ENCODE measurements at places on chromosomes 5 and 9. TPM values are rescaled to one million over a fixed set of nuclear protein-coding genes. Genes with fewer than 3 reads are reported as not detected.

DNA sequence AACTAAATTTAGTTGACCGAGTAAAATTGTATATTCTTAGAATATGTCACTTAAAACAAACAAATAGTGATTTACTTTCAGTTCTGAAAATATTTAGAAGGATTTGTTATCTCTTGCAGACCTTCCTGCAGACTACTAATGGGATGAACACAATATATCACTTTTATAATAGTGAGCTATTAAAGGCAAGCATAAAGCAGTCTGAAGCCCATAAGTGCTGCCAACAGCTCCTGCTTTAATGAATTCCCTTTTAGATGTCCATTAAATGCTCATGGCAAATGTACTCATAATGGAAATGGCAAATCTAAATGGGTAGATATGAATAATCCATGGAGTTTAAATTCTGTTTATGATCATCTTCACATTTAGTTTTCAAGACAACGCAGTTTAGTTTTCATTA is 170.2 kb downstream of the RANBP17 start:
- no peak for DNase-seq

GRCh38 chr5:39228596-39228995 is 9.2 kb upstream of the FYB1 start:
- DNase-seq = no peak

- no peak for DNase-seq
These were observed 370.0 kb downstream of the ZSWIM6 start for GRCh38 chr5:61701877-61702602.

GRCh38 chr9:123036893-123037545 is 3.6 kb downstream of the GPR21 start:
- DNase-seq = no peak

DNA sequence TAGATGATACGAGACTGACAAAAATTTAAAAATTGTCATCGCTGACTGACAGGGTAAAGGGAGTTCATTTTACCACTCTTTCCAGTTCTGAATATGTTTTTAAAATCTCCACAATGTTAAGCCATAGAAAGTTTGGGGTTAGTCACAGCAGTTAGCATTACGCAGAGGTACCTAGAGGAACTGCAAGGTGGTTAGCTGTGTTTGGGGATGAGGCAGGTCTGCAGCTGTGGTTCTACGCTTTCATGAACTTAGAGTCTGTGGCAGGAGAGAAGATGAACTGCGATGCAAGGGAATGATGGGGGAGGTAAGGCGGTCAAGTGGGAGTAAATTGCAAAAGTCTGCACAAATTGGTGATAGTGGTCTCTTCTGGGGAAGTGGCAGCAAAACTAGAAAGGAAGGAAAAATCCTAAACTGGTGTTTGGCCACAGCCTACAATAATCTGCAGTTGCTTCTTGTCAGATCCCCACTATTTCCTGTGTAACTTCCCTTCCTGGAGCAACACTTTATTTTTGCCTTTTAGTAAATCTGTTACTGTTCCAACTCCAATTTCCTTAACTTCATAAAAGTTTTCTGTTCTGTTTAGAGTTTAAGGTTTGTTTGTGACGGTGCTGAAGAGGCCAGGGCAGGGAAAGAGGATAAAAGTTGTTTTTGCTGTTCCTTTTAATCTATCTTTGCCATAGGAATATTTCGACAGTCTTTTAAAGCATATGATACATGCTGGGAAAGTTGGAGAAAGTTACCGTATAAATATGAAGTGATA is 38.6 kb upstream of the SNX2 start:
- no peak for DNase-seq

Gene HAVCR2
- 4.9 TPM for total RNA-seq

DNA sequence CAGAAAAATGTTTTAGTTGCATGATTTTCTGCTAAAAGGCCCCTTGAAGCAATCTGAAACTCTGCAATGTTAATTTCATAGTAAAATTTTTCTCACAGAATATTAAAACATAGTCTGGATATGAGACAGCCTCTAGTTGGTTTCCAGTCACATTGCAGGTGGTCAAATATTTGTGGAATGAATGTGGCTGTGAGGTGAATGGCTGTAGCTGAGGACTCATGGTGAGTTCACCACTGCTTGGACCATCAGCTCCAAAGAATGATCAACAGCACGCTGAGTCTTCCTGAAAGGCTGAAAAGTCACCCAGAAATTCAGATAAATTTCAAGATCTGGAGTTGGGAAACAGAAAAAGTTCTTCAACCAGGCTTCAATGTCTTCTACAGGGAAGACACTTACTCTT is 79.8 kb downstream of the MAT2B start:
- DNase-seq = no peak

GRCh38 chr5:11420969-11421368 is 483.3 kb downstream of the CTNND2 start:
- DNase-seq = no peak

DNA sequence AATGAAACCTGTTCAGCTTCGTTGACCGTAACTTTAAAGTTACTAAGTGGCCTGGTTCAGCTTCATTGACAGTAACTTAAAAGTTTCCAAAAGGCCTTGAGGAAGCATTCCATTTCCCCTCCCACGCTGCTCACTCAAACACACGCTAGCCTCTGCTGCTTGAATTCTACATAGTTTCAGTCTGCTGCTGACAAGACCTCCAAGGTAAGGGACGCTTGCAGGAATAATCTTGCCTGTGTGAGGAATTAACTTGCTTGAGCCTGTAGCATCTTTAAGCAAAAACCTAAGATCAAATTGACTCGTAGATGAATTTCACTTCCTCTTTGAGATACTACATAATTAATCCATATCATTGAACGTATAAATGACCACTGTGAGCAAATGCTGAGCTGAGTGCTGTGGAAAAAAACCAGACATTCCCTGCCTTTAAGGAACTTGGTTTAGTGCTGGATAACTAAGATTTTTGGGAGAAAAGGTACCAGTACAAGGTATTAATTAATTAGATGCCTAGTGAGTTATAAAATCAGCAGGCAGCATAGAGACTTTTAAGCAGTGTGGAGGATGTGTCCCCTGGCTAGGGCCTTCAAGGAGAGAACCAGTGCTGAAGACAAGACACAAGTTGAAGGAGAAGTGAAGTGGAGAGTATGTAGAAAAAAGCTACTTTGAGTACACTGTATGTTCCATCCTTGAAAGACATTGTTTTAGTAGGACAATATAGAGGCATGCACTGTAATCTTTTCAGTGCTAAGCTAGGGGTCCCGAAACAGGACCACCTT is 39.2 kb downstream of the GRAMD2B start:
- DNase-seq = no peak

DNA sequence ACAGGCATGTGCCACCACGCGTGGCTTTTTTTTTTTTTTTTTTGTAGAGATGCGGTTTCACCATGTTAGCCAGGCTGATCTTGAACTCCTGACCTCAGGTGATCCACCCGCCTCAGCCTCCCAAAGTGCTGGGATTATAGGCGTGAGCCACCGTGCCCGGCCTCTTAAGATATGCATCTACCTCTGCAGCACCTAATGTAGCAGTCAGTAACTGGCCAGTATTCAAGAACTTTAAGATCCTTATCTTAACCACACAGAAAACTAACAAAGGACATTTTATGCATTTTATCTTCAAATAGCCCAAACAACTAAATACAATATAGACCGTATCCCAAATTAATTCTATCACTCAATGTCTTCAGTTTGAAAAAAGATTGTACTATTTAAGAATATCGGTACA is 618.7 kb downstream of the TLE1 start:
- no peak for DNase-seq

GRCh38 chr5:91499943-91500531 is 116.9 kb upstream of the ARRDC3 start:
- DNase-seq = no peak

- no peak for DNase-seq
These were observed 16.1 kb upstream of the RAB14 start for GRCh38 chr9:121217609-121218292.

DNA sequence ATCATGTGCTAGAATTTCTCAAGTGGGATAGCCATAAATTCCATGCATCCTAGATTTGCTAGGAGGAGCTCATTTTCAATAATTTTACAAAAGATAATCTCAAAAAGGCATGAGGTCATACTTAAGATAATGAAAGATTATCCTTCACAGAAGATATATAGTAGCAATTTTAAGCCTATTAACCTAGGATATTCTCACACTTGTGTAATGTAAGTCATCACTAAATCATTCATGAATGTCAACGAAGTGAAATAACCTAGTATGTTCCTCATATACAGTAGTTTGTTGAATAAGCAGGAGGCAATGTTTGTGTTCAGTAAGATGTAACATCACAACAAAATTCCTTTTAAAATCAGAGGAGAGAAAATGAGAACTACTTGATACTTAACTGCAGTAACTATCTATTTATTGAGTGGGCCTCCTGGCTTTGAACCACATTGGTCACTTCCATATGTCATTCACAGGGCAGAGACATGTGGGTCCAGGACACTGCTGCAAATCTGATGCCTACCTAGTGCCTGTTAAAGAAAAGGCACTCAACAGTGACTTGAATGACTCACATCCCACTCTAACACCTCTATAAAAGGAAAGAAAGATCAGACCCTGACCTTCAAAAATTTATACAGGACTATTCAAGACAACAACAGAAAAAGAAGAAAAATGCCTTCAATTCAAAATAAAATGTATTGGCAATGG is 8.2 kb downstream of the LIFR start:
- no peak for DNase-seq

DNA sequence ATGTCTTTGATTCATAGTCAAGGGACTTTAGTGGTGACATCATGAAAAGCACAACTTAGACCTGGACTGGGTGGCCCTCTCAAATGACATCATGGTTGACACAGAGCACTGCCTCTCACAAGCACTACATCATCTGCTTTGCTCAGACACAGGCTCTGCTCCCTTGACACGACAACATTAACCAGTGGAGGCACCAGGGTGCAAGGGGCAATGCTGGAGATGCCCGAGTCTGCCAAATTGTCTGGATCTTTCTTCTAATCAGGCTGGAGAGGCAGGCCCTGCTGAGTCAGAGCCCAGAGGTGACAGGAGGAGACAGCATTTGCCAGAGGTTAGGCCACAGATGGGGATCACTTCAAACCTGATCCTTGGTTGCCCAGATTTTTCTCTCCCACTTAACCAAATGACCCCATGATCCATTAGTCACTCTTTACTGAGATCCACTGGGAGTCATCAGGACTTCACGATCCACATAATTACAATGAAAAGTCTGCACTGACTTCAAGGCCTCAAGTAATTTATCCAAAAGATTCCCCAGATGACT is 174.4 kb downstream of the SLIT3 start:
- no peak for DNase-seq

DNA sequence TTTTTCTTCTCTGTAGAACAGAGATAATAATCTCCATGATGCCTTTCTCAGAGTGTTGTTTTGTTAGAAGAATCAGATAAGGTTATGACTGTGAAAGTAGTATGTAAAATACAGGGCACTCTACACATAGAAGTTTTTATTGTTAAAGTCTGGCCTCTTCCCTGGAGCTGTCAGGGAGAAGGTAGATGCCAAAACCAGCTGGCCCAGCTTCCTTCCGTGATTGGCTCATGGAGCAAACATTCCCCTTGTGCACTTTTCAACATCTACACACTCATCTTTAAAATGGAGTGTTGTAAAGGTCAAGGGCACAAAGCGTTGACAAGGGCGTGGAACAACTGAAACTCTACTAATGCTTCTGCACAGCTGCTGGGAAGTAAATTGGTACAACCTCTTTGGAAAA is 7.4 kb upstream of the RNF183 start:
- DNase-seq = no peak

Gene COL27A1
- 3.7 TPM for total RNA-seq

- peak; percentile 39 for DNase-seq
These were observed 43.1 kb downstream of the BOD1 start for GRCh38 chr5:173573126-173573960.

Gene LCP2
- 15.5 TPM for total RNA-seq

Gene CRHBP
- total RNA-seq = 0.87 TPM

DNA sequence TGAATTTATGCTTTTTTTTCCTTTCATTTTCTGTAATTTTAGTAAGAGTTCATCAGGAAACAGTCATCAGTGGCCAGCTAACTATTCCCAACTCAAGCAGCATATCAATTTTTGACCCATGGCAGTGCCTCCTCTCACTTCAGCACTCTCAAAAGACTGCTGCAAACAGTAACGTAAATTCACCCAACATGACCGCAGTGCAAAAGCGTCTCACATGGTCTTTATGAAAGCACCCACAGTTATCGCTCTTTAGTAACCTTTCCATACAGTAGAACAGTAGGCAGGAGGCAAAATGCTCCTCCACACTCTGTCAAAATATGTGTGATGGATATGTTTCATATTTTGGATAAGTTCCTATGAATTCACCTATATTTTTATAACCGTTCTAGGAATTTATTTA is 48.6 kb downstream of the PARP8 start:
- no peak for DNase-seq

Gene TAS2R1
- total RNA-seq = not detected

Gene BARHL1
- not detected for total RNA-seq

GRCh38 chr5:137603891-137604290 is 104.8 kb upstream of the SPOCK1 start:
- no peak for DNase-seq

DNA sequence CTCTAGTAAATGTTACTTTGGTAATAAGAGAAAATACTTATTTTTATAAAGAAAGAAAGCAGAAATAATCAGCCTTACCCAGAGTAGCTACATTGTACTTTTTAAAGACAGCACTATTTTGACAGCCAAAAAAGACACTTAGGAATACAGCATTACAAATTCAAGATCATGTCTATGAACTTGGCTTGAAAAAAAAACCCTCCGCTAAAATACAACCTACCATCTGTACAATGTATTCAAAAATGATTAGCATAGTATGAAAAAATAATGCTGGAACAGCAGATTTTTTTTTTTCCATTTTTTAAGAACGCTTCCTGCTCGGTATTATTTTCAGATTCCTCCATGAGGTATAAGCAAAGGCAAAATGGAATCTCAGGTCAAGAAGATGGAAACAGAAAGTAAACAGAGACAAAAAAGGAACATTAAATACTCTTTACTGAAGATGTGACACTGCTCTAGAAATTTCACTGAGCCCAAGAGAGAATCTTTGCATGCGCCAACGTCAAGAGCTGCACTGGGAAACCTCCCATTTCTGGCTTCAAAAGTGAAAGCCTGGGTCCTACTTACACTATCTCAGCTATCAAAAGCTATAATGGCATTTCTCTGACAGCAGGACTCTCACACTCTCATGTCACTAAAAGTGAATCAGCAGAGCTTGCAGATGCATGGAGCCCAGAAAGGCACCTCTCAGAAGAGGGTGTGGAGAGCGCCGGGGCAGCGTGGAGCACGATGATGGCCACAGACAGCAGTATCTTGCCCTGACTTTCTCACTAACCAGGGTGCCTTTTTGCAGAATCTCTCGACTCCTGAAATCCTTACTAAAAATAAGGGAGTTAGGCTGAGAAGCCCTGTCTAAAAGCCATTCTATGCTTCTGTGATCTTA is 167.4 kb downstream of the ELAVL2 start:
- no peak for DNase-seq

GRCh38 chr5:169341556-169341955 is 40.6 kb upstream of the SLIT3 start:
- no peak for DNase-seq

- DNase-seq = no peak
These were observed 127.8 kb downstream of the NFIB start for GRCh38 chr9:14186096-14186495.
